ENCODE measurements at places on chromosomes 16 and 17.

DNA sequence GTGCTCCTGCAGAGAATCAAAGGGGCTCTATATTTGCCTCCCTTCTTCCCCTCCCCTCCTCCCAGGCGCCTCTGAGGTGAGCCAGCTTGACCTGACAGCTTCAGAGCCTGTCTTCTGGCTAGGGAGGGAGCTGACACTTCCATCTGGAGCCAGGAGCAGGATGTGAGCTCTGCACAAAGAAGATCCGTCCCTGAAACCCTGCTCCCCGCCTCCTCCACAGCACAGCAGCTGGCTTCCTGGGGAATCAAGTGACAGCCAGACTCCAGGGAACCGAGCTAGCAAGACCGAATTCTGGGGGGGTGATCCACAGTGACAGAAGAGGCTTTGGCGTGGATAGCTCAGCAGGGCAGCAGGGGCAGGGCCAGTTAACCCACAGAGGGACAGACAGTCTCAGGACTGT, 37.2 kb downstream of the CCDC182 start:
- DNase-seq: peak; percentile 71

- no peak for DNase-seq
Measured at GRCh38 chr16:6446370-6446769, 886.3 kb upstream of the RBFOX1 start.

- DNase-seq: no peak
Measured at GRCh38 chr16:81319221-81319912, 4.6 kb downstream of the GAN start.

DNA sequence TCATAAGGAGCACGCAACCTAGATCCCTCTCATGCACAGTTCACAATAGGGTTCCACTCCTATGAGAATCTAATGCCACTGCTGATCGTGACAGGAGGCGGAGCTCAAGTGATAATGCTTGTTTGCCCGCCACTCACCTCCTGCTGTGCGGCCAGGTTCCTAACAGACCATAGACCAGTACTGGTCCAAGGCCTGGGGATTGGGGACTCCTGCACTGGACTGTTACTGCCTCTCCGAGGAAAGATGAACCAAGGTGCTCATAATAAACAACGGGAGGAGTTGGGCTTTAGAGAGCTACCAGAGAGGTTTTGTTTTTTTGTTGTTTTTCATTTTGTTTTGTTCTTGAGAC, 58.2 kb downstream of the TK2 start:
- no peak for DNase-seq

DNA sequence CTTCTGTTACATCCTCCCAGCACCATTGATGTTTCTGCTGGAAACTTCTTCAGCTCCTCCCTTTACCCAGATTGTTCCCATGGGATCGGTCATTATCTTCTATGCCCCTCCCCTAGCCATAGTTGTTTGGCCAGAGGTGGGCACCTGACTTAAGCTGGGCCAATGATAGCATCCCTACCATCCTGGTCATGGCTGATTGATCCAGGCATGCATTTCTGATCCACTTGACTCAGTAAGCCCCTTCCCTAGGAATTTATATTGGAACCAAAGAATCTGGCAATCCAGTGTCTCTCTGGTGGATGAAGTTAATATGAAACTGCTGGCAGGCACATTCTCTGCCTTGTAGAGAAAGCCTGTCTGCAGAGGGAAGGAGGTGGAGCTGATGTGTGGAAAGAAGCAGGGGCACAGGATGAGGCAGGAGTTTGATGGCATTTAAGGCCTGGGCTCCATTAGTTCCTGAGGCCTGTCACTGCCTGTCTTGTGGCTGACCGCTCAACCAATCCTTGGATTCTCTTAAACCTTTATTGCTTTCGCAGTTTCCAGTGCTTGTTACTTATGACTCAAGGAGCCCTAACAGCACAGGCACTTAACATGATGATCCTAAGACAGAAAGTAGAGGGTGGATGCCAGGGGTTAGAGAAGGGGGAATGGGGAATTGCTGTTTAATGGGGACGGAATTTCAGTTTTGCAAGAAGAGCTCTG, 152.4 kb downstream of the ABCC12 start:
- DNase-seq: no peak

DNA sequence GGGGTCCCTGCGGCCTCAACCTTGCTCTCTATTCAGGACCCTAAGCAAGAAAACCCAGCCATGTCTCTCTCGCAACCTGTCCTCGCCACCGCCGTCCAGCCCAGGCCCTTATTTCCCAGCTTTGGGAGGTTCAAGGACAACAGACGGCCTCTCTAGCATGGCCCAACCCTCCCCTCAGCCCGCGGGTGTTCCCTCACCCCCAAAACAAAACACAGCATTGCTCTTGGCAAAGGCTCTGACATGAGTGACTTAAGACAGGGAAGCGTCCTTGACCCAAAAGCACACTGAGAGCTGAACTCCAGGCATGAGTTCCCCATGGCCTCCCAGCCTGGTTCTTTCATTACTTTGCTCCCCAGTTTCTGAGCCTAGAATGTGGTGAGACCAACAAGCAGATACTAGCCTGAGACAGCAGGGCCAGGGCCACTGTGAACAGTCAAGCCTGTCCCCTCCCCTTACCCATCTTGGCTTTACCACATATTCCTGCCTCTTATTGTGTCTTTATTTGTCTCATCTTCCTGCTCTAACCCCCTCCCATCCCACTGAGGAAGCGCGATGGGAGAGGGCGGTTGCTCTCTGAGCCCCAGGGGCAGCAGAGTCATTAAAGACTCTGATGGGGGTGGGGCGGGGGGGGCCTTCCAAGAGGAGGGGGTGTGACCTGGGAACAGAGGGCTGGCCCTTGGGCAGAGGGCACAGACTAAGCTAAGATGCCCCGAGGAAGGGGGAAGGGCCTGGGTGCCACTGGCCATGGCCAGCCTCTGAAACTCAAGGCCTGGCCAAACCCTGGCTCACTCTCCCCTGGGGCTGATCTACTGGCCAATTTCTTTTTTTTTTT, 11.8 kb downstream of the SREBF1 start:
- DNase-seq: no peak

DNA sequence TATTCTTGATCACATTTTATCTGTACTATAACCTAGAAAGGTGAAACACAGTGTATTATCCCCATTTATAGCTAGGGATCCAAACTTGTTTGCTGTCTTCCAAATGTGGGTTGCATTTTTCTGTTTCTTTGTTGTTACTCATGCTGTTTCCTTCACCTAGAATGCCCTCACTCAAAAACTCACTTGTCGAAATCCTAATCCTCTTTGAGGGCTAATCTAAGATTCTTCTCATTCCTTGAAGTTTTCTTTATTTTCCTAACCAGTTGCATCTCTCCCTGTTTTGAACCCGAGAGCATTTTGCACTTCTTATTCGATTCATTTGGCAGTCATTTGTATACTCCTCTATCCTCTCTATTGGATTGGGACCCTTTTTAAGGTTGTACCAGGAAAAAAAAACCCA, 9.6 kb downstream of the CALCOCO2 start:
- no peak for DNase-seq

DNA sequence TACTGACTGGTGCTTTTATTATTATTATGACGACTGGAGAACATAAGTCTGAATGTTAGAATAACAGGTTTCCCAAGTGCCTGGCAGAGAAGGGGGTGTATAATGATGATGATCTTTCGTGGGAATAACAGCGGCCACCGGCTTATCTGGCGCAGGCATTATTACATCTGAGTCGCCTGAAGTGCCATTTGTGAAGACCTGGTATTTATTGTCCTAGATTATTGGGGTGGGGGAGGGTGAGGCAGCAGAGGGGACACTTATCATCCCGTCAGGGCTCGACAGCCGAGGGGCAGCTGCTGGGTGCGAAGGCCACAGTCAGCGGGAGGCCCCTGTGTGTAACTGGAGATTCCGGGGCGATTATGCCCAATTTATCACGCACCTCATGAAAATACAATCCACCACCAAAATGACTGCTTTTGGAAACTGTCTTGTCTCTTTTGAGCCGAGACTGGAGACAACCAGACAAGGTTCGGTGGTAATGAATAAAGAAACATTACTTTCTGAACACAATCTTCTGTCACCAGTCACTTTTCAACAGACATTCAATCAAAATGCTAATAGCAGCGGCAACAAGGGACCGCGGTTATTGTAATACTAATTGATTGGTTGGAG, 199.3 kb downstream of the CCDC182 start:
- DNase-seq: no peak

GRCh38 chr16:81973737-81974136, 37.5 kb downstream of the SDR42E1 start:
- no peak for DNase-seq

DNA sequence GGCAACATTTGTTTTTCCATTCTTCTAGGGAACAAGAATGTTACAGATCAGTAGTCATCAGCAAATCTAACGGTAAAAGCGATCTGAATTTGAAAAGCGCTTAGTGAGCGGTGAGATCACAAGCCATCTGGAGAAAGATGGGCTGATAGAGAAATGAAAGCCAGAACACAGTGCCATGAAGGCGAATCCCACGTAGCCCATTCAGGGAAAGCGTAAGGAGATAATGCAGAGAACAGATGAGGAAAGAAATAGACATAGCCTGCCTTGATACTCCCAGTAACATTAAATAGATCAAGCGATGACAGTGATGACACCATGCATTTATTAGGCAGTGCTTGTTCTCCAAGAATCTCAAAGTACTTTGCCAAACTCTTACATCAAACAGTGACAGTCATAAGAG, 183.1 kb upstream of the PSMD7 start:
- no peak for DNase-seq

- DNase-seq: no peak
Measured at GRCh38 chr17:12250973-12251372, 230.3 kb downstream of the MAP2K4 start.

GRCh38 chr17:81733507-81734404, 21.7 kb downstream of the SLC25A10 start:
- peak; percentile 67 for DNase-seq

DNA sequence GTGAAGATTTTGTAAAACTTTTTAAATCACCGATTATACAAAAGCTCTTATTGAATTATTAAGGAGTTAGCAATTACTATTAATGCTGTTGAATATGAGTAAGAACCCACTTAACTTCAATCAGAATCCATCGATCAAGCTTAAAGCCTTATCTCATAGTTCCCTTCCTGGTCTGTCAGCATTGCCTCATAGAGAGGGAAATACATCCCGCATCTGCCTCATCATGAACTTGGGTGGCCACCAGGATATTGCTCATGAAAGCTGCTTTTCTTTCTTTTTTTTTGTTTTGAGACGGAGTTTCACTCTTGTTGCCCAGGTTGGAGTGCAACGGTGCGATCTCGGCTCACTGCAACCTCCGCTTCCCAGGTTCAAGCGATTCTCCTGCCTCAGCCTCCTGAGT, 66.7 kb downstream of the PIGL start:
- DNase-seq: no peak

DNA sequence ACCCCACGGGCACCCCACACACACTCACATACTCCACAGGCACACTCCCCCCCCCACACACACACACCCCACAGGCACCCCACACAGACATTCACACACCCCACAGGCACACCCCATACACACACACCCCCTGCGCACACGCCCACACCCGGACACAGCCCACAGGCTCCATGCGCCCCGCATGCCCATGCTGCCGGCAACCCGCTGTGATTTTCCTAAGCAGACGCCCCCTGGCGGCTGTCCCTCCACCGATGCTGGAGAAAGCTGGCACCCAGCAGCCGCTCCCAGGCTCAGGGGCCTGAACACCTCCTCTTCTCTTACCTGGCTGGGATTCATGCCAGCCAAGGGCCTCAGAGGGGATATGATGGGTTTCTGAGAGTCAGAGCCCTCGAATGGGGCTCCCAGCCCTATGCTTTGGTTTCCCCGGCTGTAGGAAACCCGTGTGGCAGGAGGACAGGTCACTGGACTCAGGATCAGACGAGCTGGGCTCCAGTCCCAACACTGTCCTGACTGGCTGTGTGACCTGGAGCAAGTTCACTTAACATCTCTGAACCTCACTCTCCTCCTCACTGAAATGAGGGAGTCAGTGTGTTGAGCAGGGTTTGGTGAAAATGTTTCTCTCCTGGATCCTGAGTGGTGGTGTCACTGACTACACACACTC, 19.6 kb upstream of the TNFRSF13B start:
- peak; percentile 44 for DNase-seq

- no peak for DNase-seq
Measured at GRCh38 chr16:86768228-86768791, 190.0 kb downstream of the FOXL1 start.

DNA sequence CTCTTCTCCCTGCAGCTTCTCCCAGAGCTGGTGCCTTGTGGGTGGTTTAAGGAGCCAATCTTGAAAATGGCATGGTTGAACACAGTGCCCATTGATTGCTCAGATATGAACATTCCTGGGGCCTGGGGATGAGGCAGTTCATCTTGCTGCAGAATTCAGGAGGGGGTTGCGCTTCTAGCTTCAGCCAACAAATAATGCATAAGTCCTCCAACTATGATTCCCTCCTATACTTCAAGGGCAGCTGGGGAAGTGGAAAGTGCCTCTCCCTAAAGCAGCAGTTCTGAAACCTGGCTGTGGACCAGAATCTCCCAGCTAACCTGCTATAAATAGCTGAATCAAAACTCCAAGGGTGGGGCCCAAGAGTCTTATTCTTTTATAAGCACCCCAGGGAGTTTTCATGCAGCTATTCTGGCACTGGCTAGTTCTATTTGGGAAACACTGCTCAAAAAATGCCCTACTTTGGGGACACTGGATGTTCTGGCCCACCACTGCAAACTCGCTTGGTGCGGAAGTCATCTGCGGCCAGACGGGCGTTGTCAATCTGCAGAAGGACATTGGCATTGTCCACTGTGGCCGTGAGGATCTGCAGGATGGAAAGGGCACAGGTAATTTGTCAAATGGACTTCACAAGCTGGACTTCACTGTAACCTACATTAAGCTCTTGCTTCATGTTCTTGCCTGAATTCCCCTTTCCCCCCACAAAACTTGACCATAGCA, 130.3 kb downstream of the CCDC144A start:
- DNase-seq: no peak

GRCh38 chr17:37823996-37824395, 79.1 kb upstream of the HNF1B start:
- no peak for DNase-seq

DNA sequence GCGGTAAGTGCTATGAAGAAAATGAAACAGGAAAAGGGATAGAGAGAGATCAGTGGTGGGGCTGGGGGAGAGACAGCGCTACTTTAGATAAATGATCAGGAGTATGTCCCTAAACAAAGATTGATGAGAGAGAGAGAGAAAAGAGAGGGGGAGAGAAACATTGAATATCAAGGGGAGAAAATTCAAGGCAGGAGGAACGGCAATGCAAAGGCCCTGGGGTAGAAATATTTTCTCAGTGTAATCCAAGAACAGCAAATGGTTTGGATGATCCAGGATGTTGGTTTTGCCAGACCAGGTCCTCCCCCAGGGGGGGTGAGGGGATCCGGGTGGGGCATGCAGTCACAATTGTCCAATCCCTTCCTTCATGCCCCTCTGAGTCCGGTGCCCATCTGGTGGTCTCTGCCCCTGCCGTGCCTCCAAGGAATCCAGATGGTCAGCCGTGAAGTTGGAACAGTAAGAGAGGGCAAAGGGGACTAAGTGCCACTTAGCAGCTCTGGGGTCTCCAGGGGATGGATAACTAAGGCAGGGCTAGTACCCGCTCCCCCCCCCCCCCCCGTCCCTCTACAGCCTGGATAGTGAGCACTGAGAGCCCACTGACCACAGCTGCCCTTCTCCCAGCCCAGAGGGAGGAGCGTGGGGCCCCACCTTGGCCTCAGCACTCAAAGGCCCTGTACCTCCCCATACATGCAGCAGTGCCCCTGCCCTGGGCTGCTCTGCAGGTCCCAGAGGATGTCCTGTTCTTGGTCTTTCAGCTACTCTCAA, 43.7 kb downstream of the TMEM132E start:
- no peak for DNase-seq
